ENCODE measurements at places on chromosomes 13 and 19. TPM values are rescaled to one million over a fixed set of nuclear protein-coding genes. Genes with fewer than 3 reads are reported as not detected.

DNA sequence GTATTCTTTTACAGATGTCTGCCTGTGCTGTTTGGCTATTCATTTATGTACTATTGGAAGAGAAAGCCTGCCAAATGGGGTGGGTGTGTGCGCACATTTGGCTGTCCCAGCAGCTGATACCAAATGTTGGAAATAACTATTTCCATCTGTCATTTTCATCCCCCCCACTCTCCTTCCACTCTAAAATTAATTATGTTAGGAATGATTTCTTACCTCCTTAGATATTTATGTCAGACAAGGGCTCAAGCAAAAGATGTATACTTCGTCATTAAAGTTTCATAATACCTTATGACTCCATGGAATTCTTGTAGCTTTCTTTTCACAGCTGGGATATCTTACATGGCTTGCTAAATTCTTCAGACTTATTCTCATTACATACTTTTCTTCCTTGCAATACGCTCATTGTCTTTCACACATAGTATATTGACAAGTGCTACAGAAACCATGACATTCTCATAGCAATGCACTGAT lies 18.6 kb downstream of the ITM2B start:
- DNase-seq: no peak

GRCh38 chr13:30679483-30680330 lies 55.6 kb upstream of the ALOX5AP start:
- DNase-seq: no peak

Gene AMER2
- not detected for total RNA-seq

Gene LRRC25
- total RNA-seq: 7.8 TPM

Gene USPL1
- total RNA-seq: 10.0 TPM

GRCh38 chr13:34416971-34417380 lies 525.1 kb upstream of the NBEA start:
- peak; percentile 35 for DNase-seq

DNA sequence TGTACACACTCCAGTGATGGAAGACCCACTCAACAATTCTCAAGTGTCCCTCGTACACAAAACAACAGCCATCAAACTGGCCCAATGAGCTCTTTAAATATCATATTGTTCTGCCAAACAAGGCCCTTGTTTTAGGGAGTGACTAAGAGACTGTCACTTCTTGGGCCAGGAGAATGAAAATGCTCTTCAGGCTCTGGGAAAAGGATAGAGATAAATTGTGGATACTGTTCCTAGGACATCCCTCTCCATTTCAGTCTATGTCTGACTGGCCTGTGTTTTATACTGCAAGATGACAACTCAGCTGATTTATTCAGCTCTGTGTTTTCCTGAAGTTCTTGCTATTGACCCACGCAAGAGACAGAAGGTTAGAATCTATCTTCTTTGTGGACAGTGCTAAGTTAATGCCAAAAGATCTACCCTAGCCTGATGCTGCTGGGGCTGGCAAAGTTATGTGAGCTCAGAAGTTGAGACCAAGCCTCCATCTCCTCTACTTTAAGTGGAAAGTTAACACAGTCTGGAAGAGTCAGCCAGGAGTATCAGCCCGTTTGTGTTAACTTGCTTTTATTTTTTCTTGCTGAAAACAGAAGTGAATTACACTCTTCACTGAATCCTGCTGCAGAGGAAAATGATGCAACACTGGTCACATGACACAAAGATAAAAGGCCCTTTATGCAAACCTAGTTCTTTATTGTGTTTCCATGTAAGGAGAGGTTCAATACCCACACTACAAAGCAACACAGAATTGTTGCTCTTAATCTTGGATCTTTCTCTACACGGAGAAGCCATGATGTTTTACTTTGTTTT lies 14.6 kb downstream of the FRY start:
- peak; percentile 61 for DNase-seq

GRCh38 chr13:88042489-88042888 lies 371.3 kb downstream of the SLITRK5 start:
- DNase-seq: no peak

DNA sequence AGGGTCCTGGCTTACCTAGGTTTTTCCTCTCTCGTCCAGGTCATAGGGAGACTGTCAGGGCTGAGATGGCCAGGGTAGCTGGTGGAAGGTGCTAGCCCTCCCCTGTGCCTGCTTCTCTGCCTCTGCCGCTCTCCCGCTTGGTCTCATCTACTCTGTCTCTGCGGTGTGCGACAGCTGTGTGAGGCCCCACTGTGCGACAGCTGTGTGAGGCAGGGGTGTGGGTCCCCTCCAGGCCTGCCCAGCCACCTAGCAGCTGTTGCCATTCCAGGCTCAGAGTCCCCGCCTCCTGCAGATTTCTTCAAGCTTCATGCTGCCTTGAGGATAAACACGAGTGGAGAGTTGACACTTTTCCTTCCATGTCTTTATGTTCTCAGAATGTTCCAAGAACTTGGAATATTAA lies 53.0 kb downstream of the ARHGEF7 start:
- DNase-seq: no peak

Gene FGF14
- total RNA-seq: 1.5 TPM

Gene PTGIR
- 1.7 TPM for total RNA-seq

Gene DMAC2
- 45.0 TPM for total RNA-seq

Measured in mucosa of gallbladder (tissue), 1 donor.